Cardiac muscle cell (in vitro differentiated cells and primary cell): ENCODE measurements at places on chromosomes 11 and 22.

- no peak for DNase-seq
Measured at GRCh38 chr11:12402025-12402424, 24.7 kb downstream of the PARVA start.

DNA sequence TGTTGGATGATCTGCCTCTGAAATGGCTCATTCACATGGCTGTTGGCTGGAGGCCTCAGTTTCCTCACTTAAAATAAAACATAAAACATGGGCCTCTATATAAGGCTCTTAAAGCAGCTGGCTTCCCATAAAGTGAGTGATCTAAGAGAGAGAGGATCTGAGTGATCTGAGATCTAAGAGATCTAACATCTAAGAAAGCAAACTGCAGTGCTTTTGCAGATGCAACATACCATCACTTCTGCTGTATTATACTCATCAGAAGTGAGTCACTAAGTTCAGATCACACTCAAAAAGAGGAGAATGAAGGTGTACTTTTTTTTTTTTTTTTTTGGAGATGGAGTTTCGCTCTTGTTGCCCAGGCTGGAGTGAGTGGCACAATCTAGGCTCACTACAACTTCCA lies 18.1 kb upstream of the HSPA8 start:
- DNase-seq = no peak

DNA sequence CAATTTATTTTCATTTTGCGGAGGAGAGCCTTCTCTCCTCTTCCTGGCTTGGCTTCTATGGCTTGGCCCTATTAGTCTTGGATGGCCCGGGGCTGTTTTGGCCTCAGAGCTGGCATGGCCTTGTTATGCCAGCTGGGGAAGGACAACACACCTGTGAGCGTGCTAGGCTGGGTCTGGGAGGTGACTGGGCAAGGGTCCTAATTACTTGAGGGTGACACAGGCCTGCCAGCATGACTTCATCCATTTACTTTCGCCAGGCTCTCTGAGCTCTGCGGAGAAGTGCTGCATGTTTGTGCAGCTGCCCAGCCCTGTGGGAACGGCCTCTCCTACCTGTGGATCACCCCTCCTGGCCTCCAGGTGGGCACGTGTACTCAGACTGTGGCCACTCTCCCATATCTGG lies 153.6 kb downstream of the SNX19 start:
- no peak for DNase-seq

GRCh38 chr11:21561581-21561980 lies 631.3 kb upstream of the ANO5 start:
- no peak for DNase-seq

DNA sequence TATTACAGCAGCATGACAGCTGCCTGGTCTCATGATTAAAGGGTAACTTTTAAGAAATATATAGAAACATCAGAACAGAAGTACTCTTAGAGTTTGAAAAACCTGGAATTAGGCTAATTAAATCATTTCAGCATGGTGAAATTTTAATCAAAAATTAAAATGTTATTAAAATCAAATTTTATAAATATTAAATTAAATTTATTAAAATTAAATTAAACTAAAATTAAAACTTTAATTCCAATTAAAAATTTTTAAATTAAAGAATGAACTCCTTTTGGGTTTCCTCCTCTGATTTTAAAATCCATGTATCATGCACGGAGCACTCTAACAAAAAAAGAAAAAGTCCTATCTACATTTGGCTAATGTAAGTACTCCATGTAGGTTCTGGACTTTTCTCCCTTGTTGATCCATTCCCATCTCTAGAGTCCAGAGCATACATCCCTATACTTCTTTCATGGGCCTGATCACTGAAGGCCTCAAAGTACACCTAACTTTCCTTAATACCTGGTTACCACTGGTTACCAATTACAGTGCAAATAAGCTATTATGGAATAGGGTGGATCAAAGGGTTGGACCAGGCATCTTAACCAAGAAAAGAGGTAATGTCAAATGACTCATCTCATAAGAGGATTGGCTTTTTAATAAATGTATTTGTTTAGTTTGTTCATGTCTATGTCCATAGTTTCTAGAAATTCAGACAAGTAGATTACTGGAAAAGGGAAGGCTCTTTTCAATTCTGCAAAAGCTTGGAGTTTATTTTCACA lies 48.4 kb upstream of the MUC15 start:
- no peak for DNase-seq

DNA sequence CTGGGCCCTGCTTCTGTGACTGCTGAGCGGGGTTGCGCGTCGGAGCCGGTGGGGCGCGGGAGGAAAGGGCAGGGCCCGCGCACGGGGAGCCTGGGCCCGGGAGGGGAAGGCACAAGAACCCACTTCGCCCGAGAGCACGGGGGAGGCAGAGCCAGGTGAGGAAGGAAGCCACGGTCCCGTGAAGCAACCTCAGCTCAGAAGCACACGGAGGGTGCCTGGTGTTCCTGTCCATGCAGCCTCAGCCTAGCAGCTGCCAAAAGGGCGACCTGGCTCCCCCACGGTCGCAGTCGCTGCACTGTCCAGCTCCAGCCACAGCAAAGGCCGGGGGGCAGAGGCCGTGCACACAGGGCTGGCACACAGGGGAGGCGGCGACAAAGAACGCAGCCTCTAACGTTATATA lies 9.3 kb upstream of the CDC42BPG start:
- DNase-seq = no peak

- no peak for DNase-seq
Measured at GRCh38 chr11:2256293-2256913, 14.0 kb downstream of the ASCL2 start.

DNA sequence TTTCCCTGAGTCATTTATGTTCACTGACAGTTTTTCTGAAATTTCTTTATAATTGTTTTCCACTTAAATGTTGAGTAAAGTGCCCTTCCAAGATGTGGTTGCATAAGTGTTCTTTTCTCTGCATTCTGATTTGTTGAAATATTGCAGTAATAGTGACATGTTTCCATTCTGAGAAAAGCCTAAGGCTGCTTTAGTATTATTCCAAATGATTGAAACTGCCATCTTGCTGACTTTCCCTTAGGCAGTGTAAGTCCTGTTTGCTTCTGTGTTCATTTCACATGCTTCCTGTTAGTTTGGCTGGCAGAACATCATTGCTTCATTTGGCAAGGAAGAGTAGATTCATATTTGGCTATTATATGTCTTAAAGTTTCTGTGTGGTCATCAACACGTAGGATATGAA lies 146.5 kb downstream of the ELP4 start:
- DNase-seq = peak; percentile 18

GRCh38 chr11:14334893-14335292 lies 24.1 kb downstream of the RRAS2 start:
- DNase-seq = no peak

GRCh38 chr11:125625225-125625629 lies 264 bp downstream of the CHEK1 start:
- no peak for DNase-seq

DNA sequence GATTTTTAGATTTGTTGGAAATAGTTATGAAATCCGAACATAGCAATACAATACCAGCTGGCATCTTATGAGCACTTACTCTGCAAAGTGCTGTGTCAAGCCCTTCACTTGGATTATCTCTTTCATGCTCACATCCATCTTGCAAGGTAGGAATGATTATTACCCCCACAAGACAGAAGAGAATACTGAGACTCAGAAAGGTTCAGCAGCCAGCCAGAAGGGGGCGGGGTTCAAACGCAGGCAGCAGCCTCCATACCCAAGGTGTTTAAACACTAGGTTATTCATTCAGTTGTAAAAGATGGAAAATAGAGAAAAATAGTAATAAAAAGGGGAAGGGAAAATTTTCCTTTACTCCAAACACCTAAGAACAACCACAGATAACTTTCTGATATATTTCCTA lies 158.5 kb downstream of the CCDC34 start:
- DNase-seq = no peak

DNA sequence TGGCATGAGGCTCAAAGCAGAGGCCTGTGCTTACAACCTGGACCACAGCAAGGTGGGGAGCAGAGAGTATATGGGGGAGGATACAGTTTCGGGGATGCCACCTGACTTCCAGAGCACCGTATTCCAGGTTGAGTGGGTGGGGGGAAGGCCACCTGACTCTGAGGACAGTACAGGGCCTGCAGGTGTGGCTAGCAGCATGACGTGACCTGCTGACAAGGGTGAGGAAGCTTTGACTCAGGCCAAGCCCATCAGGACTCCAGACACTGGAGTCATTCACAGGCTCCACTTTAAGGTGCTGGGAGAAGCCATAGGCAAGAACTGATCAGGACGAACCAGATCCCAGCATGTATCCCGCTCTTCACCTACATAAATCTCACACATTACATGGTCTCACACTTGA lies 34.6 kb upstream of the CRTAM start:
- no peak for DNase-seq

GRCh38 chr11:116373104-116373944 lies 399.5 kb downstream of the BUD13 start:
- no peak for DNase-seq

DNA sequence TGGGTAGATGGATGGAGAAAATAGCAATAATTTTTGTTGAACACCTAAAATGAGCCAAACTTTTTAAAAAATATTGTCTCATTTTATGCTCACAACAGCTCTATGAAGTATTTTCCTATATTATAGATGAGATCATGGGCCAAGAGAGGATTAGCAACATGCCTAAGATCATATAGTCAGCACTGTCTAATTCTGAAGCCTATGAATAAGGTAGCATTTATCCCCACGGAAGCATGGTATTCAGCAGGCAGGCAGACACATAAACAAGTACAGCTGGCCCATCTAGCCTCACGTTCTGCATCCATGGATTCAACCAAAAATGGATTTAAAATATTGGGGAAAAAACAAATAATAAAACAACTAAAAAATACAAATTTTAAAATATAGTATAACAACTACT lies 21.9 kb upstream of the RAB30 start:
- no peak for DNase-seq

- DNase-seq = peak; percentile 52
Measured at GRCh38 chr11:45679806-45680205, 14.4 kb upstream of the CHST1 start.

DNA sequence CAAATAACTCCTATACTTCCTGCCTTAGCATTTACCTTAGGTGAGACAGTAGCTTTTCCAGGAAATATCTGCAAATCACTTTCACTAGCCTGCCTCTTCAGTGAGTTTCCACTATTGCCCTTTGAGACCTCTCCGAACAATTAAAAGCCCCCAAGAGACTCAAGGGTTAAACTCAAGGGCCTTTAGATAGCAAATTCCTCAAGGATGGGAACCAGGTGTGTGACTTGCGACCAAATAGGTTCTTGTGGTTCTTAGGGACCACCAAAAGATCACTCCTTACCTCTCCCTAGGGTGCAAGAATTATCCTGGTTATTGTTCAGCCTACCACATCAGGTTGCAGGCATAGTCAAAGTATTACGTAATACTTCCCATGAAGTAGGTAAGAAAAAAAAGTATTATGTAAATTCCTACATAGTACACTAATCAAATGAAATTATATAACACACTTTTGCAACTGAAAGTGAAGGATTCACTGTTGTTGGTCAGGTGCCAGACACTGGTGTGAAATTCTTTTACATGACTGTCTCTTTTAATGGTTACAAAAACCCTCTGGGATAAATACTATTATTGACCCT lies 1.4 kb upstream of the RDX start:
- no peak for DNase-seq

DNA sequence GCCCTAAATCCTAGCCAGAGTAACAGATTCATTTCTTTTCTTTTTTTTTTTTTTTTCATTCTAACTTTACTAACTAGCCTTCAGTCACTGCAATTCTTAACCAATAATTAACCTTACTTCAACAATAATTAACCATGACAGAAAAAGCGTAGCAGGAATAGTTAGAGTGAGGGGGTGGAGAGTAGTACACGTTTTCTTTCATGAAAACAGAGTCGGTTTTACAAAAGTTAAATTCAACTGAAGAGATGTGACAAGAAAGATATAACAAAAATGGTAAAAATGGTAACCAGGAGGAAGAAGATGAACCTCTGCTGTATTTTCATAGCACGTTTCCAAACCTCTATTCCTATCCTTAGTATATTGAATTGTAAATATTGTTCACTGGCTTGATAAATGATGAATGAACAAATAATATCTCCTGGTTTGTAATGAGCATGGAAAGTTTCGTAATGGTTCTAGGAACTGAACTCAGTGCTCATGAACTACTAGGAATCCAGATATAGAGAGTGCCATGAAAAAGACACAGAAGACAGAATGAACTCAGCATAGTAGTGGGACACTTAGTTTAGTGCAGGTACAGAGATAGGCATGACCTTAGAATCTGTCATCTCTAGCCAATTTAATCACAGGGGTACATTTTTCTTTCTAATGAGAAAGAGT lies 116.5 kb upstream of the ANO5 start:
- no peak for DNase-seq

DNA sequence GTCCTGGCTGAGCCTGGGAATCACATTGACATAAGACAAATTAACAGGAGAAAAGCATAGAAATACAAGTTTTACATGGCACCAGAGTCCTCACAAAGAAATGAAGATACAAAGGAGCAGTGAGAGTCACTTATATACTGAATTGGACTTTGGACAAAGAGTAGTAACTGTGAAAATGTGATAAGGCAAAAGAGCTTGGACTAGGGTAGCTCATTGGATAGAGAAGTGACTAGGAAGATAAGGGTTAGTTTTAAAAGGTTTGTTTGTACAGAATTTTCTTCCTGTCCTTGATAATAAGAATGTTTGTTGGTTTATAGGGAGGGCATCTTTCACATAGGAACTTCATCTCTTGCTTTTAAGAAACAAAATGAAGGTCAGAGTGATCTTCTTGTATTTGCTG lies 17.9 kb upstream of the NUCB2 start:
- no peak for DNase-seq

GRCh38 chr22:27170491-27170890 lies 513.1 kb downstream of the MIAT start:
- peak; percentile 91 for DNase-seq

GRCh38 chr11:100939571-100939970 lies 190.0 kb downstream of the PGR start:
- DNase-seq = no peak

DNA sequence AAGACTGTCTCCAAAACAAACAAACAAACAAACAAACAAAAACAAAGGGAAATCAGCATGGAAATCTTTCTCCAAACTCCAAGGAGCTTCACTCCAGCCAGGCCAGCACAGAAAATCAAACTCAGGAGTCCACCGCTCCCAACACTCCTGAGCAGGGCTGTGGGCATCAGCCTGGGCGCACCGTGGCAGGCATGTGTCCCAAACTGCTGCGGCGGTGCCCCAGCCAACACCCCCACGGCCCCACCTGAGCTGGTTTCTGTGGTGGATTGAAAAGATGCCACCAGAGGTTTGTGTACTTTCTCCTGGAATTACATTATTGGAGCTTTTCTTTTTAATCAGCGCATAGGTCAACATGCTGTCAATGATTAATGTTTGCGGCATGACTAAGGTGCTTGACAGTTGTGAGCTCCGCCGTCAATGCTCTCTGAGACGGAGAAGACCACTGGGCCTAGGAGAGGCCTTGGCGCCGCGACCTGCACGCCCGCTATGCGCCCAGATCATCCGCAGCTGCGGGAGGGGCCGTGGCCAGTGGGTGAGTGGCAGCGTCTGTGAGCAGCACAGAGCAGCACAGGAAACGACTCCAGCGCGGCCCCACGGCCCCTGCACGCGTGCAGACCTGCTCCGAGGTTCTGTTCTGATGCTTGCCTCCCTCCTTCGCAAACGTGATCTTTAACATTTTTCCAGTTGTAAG lies 18.1 kb downstream of the DRD4 start:
- no peak for DNase-seq
